Sigmoid colon (tissue), 7 donors: ENCODE measurements at places on chromosomes 5 and 9. TPM values are rescaled to one million over a fixed set of nuclear protein-coding genes. Genes with fewer than 3 reads are reported as not detected.

TAF11L14 gene
- total RNA-seq = not detected

STKLD1 gene
- 2.1 TPM for total RNA-seq

IL7R gene
- total RNA-seq = 4.6 TPM

DBH gene
- not detected for total RNA-seq

LECT2 gene
- not detected for total RNA-seq

TUSC1 gene
- total RNA-seq = 23.2 TPM

GPRIN1 gene
- 0.33 TPM for total RNA-seq

FOXD4L5 gene
- not detected for total RNA-seq

HINT1 gene
- total RNA-seq = 247 TPM

ADGRV1 gene
- total RNA-seq = 0.54 TPM

CCL19 gene
- total RNA-seq = not detected

NDUFB6 gene
- total RNA-seq = 97.6 TPM

BTNL3 gene
- total RNA-seq = not detected

PHF24 gene
- 2.2 TPM for total RNA-seq

COL15A1 gene
- 67.1 TPM for total RNA-seq

BAAT gene
- total RNA-seq = not detected

HACD4 gene
- 8.8 TPM for total RNA-seq

IFNA13 gene
- not detected for total RNA-seq

PPP3R2 gene
- not detected for total RNA-seq

DRD1 gene
- not detected for total RNA-seq

F2R gene
- 5.4 TPM for total RNA-seq

C5orf52 gene
- not detected for total RNA-seq

SYNPO gene
- 7.1 TPM for total RNA-seq

PCDHA1 gene
- total RNA-seq = not detected

SLC36A2 gene
- total RNA-seq = not detected

OXCT1 gene
- total RNA-seq = 33.0 TPM
